ENCODE measurements at places on chromosomes 2 and 18. TPM values are rescaled to one million over a fixed set of nuclear protein-coding genes. Genes with fewer than 3 reads are reported as not detected.

Gene FOXD4L1
- 0.09 TPM for total RNA-seq

Gene CFLAR
- total RNA-seq, result 61.7 TPM

Gene SLC23A3
- total RNA-seq, result 2.4 TPM

Gene COL5A2
- 785 TPM for total RNA-seq

Gene ASXL2
- 4.3 TPM for total RNA-seq

Gene GPAT2
- total RNA-seq, result 2.3 TPM

Gene ADRA2B
- 0.09 TPM for total RNA-seq

Gene MDH1B
- 1.4 TPM for total RNA-seq

Gene SKOR2
- not detected for total RNA-seq

Gene GALNT5
- 26.9 TPM for total RNA-seq

Gene ABCA12
- under 0.01 TPM for total RNA-seq

Gene FIGN
- total RNA-seq, result 0.65 TPM

Gene NR4A2
- 0.09 TPM for total RNA-seq

Gene KCNG3
- not detected for total RNA-seq
